ENCODE measurements at places on chromosomes 2 and 18. TPM values are rescaled to one million over a fixed set of nuclear protein-coding genes. Genes with fewer than 3 reads are reported as not detected.

Gene HOXD3
- 2.1 TPM for total RNA-seq

- no peak for DNase-seq
These were observed 32.7 kb upstream of the AFTPH start for GRCh38 chr2:64491426-64491825.

Gene LOXL3
- total RNA-seq = 7.1 TPM

Gene SERPINB3
- total RNA-seq = not detected

Gene SPC25
- not detected for total RNA-seq

Gene GPR45
- not detected for total RNA-seq

DNA sequence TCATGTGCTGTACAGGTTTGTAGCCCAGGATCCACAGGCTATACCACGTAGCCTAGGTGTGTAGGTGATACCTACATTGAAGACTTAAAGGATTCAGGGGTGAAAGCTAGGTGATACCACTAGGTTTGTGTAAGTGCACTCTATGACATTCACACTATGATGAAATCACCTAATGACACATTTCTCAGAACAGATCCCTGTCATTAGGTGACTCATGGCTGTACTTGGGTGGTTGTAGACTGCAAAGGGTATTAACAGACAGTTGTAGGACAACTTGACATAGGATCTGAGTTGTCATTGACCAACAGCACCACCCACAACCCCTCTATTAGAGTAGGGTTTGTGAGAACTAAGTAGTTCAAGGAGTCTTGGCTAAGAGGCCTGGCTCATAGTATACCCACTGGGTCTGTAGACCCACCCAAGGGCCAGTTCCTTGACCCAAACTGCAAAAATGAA lies 27.7 kb upstream of the SMCHD1 start:
- DNase-seq = no peak

Gene GTF2A1L
- total RNA-seq = 14.5 TPM

DNA sequence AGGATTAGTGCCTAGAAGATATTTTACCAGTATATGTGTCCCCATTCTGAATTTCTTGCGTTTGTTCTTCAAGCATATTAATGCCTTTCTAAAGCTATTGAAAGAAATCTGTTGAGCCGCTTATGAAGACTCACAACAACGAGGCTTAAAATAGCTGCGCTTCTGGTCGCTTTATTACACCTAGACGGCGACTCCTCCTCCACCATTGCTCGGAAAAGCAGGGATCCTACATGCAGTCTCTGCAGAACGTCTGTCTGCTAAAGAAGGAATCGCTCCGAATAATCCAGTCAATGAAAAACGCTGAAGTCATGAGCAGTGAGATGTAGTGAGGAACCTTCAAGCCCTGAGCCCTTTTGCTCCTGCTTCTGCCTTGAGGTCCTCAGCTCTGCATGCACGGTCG lies 94.8 kb upstream of the ZNF516 start:
- no peak for DNase-seq

Gene LRATD1
- total RNA-seq = 12.5 TPM

DNA sequence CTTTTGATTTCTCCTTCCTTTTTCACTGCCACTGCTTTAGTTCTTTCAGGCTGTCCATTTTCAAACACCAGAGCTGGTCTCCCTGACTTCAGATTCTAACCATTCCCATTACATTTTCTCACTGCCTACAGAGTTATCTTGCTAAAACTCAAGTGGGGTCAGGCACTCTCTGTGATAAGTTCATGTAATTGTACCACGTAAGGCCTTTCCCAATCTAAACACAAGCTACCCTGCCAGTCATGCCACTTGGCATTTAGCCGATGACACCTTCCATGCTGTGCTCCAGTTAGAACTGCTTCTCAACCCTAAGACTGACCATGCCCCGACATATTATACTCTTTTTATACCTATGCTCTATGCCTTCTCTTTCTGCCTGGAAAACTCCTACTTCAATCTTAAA lies 592.4 kb downstream of the DPP10 start:
- DNase-seq = no peak

- no peak for DNase-seq
These were observed 285.4 kb downstream of the LPIN1 start for GRCh38 chr2:12031866-12032265.

Data from esophagus muscularis mucosa (tissue), 4 donors.